ENCODE measurements at places on chromosomes 6 and 20.
A peak's percentile ranks its signal among the peaks of the same experiment; 100 is the strongest.

GRCh38 chr20:57586370-57586793 lies 25.5 kb downstream of the PCK1 start:
- no peak for DNase-seq

- no peak for DNase-seq
These were observed 284.9 kb upstream of the ECI2 start for GRCh38 chr6:4420160-4420865.

- DNase-seq: no peak
These were observed 528.6 kb upstream of the JARID2 start for GRCh38 chr6:14717307-14717706.

DNA sequence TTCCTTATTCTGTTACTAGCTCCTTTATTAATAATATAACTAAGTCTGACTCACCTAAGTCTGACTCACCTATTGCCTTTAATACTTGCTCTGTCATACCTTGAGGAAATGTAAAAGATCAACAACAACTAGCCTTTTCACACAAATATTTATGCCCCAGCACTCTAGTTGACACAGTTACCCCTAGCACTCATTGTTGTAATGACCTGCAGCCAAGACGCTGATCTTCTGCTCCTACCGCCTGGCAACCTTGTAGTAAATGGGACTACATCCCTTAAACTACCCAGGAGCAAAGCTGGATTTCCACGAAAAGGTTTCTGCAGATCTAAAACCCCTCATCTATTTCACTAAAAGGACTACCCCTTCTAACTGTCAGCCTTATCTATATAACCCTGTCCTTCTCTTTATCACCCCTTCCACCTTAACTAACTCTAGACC lies 90.0 kb downstream of the PLG start:
- DNase-seq: no peak

- no peak for DNase-seq
These were observed 311.2 kb downstream of the ARHGAP18 start for GRCh38 chr6:129398764-129399163.

DNA sequence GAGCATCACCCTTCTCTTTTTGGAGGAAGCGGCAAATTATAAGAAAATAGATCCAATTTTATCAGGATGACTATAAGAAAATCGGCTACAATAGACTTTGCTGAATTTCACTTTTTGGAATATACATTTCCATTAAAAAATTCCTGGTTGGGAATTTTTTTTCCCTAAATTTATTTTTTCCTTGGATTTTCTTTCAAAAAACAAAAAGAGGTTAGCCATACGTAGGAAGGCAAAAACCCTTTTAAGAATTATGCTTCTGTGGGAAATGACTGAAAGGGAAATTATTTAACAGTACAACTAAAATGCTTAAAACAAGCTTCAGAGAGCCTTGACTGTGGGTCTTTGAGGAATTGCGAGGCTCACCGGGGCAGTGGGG lies 86.9 kb downstream of the SLC22A23 start:
- DNase-seq: no peak

DNA sequence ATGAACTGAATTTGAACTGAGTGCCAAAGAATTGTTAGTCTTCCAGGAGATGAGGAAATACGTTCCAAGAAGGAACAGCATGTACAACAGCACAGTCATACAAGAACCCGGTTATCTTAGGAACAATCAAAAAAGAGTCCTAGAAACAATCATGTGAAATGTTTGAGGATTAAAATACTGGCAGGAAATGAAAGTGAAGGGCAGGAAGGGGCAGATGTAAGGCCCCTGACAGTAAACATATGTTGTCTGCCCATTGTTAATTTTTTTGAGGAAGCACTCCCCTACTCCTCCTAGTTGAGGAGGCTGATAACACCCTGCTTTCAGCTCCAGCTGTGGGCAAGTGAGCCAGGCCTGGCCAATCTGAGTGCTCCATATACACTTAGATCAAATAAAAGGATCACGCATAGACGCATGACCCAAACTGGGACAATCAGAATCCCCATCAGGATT lies 220.9 kb downstream of the HACE1 start:
- no peak for DNase-seq

DNA sequence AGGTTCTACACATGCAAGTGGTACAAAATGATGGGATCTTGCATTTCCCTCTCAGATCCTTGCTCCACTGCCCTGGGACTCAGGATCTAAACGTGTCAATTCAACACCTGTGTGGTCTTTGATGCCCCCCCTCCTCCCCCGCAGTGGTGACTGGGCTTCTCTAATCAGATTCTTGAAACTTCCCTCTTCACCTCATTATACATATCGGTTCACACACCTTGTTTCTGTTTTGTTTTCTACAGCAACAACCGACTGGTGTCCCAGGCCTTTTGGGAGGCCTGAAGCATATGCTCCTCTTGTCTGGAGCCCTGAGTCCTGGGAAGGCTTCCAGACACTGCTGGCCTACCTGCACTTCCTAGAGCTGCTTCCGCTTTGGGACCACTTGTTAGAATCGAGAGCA lies 20.0 kb downstream of the SAMD3 start:
- no peak for DNase-seq

GRCh38 chr6:161494566-161494965 lies 220.7 kb upstream of the AGPAT4 start:
- DNase-seq: no peak

GRCh38 chr6:166515072-166515810 lies 71.2 kb downstream of the RAMACL start:
- DNase-seq: no peak

DNA sequence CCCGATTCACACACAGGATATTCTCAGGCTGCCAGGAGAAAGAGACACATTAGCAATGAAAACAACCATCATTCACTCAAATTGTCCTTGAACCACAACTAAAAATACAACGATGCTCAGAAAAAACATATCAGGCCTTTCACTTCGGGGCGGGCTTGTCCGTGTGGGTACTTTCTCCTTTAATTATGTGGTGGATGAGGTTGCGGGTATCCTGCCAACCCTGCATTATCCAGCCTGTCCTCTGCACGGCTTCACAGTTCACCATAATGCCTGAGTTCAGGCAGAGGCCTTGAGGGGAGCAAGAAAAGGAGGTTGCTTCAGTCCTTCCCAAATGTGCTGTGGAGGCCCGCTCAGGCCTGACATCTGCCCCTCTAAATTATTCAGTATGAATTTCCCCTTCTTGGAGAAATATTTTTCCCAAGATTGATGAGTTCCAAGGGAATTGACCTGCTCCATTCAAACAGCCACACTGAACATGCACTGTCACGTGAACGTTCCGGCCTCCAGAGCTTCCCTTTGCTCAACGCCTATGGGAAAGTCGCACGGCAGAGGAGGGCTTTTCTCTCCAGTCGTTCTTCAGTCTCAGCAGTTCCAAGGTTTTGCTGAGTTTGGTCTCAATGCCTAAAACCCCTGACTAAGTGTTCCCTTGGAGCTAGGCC lies 70.3 kb downstream of the MYLK4 start:
- DNase-seq: no peak

GRCh38 chr6:85494547-85495536 lies 45.0 kb downstream of the NT5E start:
- DNase-seq: no peak

- DNase-seq: no peak
These were observed 5.2 kb downstream of the INSM1 start for GRCh38 chr20:20373091-20373571.

- DNase-seq: peak; percentile 9
These were observed 79.7 kb upstream of the SYNDIG1 start for GRCh38 chr20:24389686-24390085.

- DNase-seq: no peak
These were observed 425 bp downstream of the FOXA2 start for GRCh38 chr20:22583773-22584521.

GRCh38 chr6:72042088-72042487 lies 155.7 kb downstream of the RIMS1 start:
- no peak for DNase-seq

GRCh38 chr6:158908606-158909005 lies 89.4 kb upstream of the EZR start:
- no peak for DNase-seq

- DNase-seq: peak; percentile 91
These were observed at the start of gene CYB5R4 for GRCh38 chr6:83859410-83860358. Gene CYB5R4 (plus strand): TSS chr6:83859689. CDS start chr6:83859783, 94 bp downstream.
